ENCODE measurements at places on chromosomes 5 and 9.
A peak's percentile ranks its signal among the peaks of the same experiment; 100 is the strongest.

DNA sequence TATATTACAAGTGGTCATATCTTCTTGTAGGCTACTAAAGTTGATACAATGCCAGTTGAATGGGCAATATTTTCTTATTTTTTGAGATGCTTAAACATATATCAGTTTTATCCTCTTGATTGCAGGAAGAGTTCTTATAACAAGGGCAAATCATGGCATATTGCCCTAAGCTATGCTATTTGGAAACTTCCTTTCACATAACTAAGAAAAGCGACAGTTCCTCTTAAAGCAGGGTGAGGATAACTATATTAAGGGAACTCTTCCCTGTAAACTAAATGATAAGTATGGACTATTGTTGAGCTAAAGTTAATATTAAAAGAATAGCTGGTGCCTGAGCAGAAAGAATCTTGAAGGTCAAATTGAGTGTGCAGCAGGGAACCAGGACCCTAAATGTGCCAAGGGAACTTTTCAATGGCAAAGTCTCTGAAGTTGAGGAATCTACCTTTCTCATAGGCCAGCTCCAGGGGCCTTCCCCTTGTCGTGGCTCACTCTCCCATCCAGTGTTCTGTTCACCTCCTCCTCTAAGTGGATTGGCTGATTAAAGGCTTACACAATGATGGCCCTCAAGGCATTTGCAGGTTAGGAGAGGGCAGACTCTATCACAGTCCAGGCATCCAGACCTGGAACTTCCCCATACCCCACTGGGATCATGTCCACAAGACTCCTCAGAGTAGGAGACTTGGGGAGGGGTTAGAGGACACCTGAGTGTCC is 26.8 kb downstream of the FYB1 start:
- DNase-seq = no peak

DNA sequence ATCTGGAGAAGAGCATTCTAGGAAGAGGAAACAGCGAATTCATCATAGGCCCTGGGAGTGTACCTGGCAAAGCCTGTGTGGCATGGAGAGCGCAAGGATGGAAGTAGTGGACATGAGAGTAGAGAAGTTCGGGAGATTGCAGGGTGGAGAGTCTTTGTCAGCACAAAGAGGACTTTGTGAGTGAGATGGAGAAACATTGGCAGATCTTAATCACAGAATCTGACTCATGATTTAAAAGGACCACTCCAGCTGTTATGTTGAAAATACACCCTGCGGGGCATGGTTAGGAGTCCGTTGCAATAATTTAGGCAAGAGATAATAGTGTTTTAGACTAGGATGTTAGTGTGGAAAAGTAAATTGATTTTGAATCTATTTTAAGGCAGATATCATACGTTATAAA is 116.9 kb downstream of the HACD4 start:
- no peak for DNase-seq

GRCh38 chr5:9380109-9380508 is 165.8 kb downstream of the SEMA5A start:
- DNase-seq = no peak

DNA sequence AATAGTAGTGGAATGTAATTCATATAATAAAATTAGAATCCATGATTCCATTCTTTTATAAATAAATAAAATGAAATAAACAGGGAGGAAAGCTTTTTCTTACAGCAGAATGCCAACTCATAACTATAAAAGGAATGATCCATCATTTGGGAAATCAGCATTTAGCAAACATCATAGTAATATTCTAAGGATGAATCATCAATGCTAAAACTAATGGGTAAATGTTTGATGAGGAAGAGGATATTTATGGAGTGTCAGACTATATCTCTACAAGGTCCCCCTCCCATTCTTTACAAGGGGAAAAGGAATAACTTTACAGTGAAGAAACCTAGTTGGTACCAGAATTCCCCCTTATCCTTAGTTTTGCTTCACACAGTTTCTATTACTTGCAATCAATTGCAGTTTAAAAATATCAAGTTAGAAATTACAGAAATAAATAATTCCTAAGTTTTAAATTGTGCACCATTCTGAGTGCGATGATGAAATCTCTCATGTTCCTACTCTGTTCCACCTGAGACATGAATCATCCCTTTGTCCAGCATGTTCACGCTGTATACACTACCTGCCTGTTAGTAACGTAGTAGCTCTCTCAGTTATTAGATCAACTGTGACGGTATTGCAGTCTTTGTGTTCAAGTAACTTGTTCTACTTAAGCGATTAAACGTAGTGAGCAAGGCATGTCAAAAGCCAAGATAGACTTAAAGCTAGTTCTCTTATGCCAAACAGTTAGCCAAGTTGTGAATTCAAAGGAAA is 14.2 kb upstream of the JAKMIP2 start:
- DNase-seq = no peak

GRCh38 chr5:144469106-144469505 is 298.4 kb downstream of the KCTD16 start:
- DNase-seq = peak; percentile 63

- no peak for DNase-seq
Measured at GRCh38 chr5:4651806-4652565, 488.1 kb upstream of the ADAMTS16 start.
